Suppressor macrophage (primary cell): ENCODE measurements at places on chromosomes 3 and 15.

DNA sequence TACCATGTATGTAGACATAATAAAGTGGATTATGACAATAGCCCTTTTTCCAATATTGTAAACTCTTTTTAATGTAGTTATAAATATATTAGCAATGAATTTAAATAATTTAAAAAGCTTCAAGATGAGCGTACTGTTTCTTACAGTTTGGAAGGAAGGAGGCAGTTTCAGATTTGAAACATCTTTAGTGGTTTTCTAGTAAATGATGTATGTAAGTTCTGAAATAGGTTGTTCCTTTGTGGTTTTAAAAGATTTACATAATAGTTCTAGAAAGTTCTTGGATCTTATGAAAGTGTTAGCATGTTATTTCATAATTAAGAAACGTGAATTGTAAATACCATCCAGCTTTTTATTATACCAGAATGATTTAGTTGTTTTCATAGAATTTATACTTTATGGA is 16.0 kb downstream of the DNAJC19 start:
- no peak for DNase-seq

DNA sequence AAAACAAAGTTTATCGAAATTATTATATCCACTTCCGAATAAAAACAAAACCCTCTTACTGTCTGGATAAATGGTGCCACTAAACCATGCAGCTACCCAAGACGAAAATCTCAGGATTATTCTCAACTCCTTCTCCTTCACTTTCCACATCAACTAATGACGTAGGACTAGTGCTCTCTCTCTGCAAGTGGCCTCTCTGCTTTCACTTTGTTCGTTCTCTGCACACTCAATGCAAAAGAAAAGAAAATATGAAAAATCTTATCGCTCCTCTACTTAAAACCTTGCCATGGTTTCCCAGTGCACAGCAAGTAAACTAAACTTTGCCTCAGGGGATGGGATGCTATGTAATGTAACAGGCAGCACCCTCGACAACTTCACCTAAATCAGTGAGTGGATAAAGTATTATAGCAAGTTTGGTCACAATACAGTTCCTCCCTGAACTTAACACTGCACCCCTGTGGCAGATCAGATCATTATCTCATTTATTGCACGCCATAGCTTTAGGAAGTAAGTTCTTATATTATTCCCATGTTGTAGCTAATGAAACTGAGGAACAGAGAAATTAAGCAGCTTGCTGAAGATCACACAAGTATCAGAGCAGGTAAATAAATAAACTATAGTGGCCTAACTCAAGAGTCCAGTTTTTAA is 262.7 kb upstream of the GADL1 start:
- peak; percentile 29 for DNase-seq

GRCh38 chr3:128993461-128994172 is at the start of gene CFAP92:
Gene CFAP92, minus strand, starts transcription at chr3:128994076. Its CDS starts 772 bp downstream, at chr3:128993304.
- peak; percentile 85 for DNase-seq

- DNase-seq = no peak
Observed at GRCh38 chr3:171228240-171228639, 201.7 kb upstream of the SLC2A2 start.

DNA sequence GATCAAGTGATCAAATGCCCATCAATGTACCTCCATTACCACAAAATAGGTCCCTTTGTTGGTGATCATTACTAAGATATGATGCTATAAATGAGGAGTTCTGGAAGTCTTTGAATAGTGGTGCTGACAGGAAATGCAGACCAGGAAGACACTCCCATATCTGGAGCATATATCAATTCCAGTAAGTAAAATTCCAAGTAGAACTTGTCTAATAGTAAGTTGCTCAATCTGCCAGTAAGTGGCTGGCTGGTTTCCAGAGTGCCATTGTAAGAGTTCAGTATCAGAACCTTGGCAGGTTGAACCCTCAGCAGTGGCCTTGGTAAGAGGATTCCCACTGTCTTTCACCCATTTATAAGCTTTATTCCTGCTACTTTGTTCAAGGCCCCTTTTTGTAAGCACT is 379.9 kb upstream of the RBMS3 start:
- no peak for DNase-seq

GRCh38 chr3:14285548-14285925 is 106.9 kb downstream of the LSM3 start:
- DNase-seq = no peak

- DNase-seq = no peak
Observed at GRCh38 chr3:18252578-18252977, 172.6 kb downstream of the SATB1 start.

DNA sequence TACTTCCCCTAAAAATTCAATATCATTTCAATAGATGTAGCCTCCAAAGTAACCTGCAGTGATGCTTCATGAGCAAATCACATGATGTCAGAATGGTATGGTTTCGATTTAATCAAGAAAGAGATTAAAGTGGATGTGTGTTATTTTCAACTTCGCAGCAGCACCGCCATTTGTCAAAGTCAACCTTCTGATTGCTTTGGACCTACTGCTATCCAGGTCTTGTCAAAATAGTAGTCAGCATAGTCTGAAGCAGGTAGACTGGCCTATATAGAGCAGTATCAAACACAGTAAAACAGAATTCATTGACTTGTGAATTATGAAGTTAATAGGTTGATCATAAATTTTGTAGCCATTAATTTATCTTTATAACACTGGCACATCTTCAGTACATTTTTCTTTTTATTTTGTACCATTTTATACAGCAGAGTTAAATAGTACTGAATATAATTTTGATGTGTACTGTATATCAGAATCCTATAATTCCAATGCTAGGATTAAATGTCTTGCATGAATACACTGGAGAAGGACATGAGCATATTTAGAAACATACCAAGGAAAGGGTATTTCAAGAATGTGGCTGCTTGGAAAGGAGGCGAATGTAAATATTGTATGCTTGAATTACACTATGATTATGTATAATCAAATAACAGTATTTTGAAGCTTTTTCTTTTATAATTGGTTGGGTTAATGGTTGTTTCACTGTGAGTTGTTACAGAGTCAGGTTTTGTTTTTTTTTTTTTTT is 79.6 kb downstream of the CDIN1 start:
- no peak for DNase-seq

- peak; percentile 31 for DNase-seq
Observed at GRCh38 chr3:120177707-120178306, 83.6 kb upstream of the GSK3B start.

- no peak for DNase-seq
Observed at GRCh38 chr3:161549261-161549660, 52.7 kb downstream of the OTOL1 start.

GRCh38 chr3:190378240-190378891 is 9.6 kb upstream of the CLDN16 start:
- no peak for DNase-seq

GRCh38 chr3:152434142-152434541 is 165.4 kb downstream of the MBNL1 start:
- no peak for DNase-seq

DNA sequence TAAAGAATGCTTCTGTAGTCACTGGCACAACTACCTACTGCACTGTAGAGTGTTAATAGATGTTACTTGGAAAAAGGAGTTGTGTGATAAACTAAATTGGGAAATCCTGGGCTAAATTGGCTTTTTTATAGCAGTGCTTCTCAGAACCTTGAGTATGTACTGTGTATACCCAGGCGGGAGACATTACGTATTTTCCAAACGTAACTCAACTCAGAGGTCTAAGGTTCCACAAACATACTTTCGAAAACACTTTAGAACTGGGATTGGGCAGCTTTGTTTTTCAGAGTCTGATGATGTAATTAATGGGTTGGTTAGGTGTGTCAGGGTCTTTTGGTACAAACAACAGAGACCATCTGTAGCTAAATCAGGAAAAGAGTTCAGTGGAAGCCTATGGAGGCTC is 53.5 kb upstream of the CHST2 start:
- DNase-seq = no peak

DNA sequence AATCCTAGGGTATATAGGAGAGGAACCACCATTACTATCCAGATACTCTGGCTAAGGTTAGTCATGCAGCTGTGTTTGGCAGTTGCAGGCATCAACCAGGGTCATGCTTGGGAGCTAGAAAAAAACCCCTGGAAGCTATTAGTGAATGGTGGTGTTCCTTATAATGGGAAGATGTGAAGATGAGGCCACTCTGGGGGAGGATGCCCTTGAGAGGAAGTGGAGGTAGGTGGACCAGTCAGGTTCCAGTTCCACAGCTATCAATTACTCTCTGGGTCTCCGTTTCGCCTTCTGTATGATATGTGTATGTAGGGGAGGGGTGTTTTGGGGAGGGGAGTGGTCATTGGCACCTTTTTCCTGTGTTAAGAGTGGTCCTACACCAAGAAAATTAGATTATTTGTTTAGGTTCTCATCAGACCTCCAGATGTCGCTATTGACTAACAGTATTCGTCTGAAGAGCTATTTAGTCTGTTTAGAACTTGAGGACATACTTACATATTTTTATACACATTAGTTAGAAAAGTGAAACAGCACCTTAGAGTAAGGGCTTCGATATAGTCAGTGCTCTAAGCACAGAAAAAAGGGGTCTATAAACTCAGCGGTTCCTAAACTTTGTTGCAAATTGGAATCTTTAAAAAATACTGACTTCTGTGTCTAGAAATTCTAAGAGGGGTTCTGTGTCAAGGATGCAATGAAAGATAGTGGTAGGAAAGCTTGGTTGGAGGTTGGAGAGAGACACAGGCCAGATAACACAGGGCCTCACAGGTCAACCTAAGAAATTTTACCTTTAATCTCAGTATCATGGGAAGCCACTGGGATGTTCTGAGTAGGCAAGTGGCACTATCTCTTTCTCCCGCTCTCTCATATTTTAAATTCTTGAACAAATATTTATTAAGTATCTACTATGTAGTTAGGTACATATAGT is 9.1 kb upstream of the HPS3 start:
- DNase-seq = peak; percentile 87
